T-helper 17 cell (primary cell): ENCODE measurements at places on chromosomes 11 and 22.

DNA sequence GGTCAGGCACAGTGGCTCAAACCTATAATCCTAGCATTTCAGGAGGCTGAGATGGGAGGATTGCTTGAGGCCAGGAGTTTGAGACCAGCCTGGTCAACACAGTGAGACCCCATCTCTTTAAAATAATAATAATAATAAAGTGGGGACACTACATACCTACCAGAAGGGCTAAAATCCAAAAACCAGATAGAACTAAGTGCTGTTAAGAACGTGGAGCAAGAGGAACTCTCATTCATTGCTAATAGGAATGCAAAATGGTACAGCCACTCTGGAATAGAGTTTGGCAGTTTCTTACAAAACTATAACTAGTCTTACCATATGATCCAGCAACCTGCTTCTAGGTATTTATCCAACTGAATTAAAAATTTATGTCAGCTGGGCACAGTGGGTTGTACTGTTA is 9.6 kb downstream of the CKAP5 start:
- H3K4me3 ChIP-seq, result no peak overlapping the region
- no peaks in the 10 kb centered on the region for H3K27me3 ChIP-seq
- H3K36me3 ChIP-seq, result no peaks in the 10 kb centered on the region
- H3K4me1 ChIP-seq, result peaks cover 24% of the 10 kb centered on the region
- H3K27ac ChIP-seq, result no peak overlapping the region

DNA sequence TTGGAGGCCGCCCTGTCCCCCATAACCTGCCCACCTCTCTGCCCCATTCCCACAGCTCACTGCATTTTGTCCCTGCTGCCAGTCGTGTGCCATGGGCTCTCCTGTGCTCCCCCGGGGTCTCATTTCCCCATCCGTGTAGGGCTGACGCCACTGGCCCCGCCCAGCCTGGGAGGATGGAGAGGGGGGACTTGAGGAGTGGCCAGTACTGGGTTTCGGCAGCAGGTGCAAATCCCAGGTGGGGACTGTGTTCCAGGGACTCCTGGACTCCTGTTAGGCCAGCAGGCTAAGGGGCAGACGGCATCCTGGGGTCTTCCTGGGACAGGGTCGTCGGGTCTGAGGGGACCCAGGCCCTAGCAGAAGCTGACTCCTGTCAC is 1.2 kb upstream of the MYO7A start:
- DNase-seq, result no peak
- no peaks in the 10 kb centered on the region for H3K36me3 ChIP-seq
- no peak overlapping the region for H3K27ac ChIP-seq
- H3K4me1 ChIP-seq, result peaks cover 10% of the 10 kb centered on the region
- H3K4me3 ChIP-seq, result peak overlapping the region; percentile 74
- H3K27me3 ChIP-seq, result no peaks in the 10 kb centered on the region

DNA sequence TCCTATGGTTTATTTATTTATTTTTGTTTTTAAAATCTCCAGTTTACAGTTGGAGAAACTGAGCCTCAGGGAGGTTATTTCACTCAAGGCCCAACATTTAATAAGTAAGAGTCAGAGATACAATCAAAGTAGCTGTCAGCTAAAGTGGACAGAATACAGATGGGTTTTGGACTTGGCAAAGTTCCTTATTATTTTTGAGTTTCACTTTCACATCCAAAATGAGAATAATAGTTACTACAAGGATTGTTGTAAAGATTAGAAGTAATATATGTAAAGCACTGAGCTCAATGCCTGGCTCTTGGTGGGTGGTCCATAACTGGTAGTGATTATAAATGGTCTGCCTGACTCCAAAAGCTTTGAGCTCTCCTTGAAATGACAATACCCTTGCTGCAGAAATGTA is 87.5 kb upstream of the SESN3 start:
- H3K4me3 ChIP-seq, result no peak overlapping the region
- no peaks in the 10 kb centered on the region for H3K27me3 ChIP-seq
- no peak for DNase-seq
- H3K36me3 ChIP-seq, result no peaks in the 10 kb centered on the region

DNA sequence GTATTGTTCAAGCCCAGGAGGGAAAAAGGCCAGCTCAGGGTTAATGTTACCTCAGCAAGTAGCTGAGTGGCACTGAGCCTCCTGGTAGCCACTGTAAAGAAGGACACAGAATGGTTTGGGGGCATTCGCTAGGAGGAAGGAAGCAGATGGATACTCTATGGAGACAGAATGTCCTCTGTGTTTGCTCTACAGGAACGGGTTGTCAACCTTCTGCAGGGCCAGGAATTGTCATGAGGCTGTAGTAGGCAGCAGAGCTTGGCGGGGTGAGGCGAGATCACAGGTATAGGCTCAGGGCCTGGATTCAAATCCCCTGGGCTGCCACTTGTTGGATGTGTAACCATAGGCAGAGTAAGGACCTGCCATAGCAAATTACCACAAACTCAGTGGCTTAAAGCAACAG is 3.0 kb upstream of the LRRC75B start:
- no peak for DNase-seq
- no peaks in the 10 kb centered on the region for H3K36me3 ChIP-seq
- no peak overlapping the region for H3K4me3 ChIP-seq
- H3K4me1 ChIP-seq, result peaks cover 7% of the 10 kb centered on the region
- H3K27ac ChIP-seq, result no peak overlapping the region

DNA sequence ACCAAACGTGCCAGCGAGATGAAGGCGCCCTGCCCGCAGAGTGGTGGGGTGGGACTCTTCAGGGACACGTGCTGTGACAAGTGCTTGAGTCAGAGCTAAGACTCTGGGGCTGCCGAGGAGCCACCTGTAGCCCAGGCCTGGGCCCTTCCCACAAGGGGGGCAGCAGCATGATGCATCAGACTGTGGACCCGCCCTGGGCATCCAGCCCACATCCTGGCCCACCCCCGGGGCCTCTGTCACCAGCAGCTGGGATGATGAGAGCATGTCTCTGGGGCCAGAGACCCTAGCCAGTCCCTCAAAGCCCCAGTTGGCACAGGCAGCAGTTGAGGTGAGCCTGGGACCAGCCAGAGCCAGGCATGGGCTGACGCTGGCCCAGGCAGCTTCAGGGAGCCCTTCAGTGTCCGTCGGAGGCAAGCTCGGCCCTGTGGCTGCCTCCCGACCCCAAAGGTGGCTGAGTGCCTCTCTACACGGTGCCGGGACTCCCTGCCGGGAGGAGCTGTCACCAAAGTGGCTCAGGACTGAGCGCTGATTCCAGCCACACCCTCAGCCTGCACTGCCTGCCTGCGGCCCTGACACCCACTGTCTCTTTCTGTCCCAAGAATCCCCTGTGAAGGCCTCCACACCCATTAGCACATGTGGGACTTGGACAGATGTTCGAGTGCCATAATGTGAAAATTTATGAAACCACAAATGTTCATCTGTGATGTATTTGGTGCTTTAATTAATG is 41.3 kb downstream of the CDKN1C start:
- H3K4me1 ChIP-seq, result peaks cover 10% of the 10 kb centered on the region
- peak overlapping the region; percentile 45 for H3K27ac ChIP-seq
- no peak for DNase-seq
- H3K27me3 ChIP-seq, result no peaks in the 10 kb centered on the region
- H3K4me3 ChIP-seq, result no peak overlapping the region

DNA sequence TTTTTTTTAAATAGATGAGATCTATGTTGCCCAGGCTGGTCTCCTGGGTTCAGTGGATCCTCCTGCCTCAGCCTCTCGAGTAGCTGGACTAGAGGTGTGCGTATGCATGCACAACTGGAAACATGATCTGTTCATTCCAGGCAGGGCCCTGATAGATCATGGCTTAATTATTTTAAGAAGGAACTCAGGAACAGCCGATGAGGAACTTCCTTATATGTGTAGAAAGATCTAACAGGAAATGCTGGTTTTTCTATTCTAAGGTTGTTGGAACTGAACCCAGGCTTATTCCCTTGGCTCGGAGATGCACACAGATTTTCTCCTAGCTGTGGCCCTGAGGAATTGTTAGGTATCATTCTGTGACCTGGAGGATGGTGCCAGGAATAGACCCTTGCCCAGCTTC is 32.4 kb downstream of the SPECC1L start:
- H3K4me1 ChIP-seq, result peaks cover 46% of the 10 kb centered on the region
- no peak overlapping the region for H3K27ac ChIP-seq
- DNase-seq, result no peak
- peaks cover 6% of the 10 kb centered on the region for H3K36me3 ChIP-seq
- no peaks in the 10 kb centered on the region for H3K27me3 ChIP-seq

DNA sequence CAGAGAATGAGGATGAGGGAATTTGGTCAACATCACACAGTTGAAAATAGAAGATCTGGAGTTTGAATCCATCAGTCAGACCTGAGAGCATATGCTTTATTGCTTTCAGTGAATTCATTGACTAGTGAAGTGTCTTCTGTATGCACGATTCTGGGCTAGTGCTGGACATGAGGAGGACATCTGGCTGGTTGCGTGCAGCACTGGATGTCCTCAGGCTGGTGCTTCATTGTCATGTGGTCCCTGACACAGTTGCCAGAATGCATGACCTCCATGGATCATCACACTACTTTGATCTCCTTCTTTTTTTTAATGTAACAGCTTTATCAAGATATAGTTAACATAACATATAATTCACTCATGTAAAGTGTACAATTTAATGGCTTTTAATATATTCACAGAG is 44.5 kb upstream of the MMP7 start:
- no peak overlapping the region for H3K27ac ChIP-seq
- no peak for DNase-seq
- no peak overlapping the region for H3K4me3 ChIP-seq

GRCh38 chr11:94856443-94856842 is 88.3 kb downstream of the AMOTL1 start:
- DNase-seq, result no peak
- H3K4me1 ChIP-seq, result no peaks in the 10 kb centered on the region
- H3K4me3 ChIP-seq, result no peak overlapping the region
- peaks cover 2% of the 10 kb centered on the region for H3K36me3 ChIP-seq

GRCh38 chr11:67629386-67630227 is at the start of gene NUDT8:
Gene NUDT8 (minus strand): TSS chr11:67629937. CDS start chr11:67629911, 26 bp downstream.
- no peaks in the 10 kb centered on the region for H3K27me3 ChIP-seq
- H3K27ac ChIP-seq, result peak within 1 kb of the TSS; percentile 89
- no peaks in the 10 kb centered on the region for H3K36me3 ChIP-seq
- peak within 1 kb of the TSS; percentile 95 for H3K4me3 ChIP-seq

DNA sequence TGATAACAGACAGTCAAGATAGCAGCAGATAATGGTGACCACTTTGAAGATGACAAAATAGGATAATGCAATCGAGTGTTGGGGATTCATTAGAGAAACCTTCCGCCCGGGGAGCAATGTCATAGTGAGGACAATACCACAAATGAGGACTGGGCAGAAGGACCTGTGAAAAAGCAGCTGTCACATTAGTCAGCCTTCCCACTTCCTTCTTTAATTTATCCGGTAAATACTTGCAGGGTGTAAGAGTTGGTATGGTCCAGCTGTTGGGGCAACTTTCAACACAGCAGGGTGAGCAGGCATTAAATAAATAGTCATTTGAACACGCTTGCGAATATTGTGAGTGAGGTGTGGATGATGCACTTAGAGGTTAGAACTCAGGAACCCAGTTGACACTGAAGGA is 132.5 kb upstream of the KIRREL3 start:
- H3K27ac ChIP-seq, result no peak overlapping the region
- no peaks in the 10 kb centered on the region for H3K4me1 ChIP-seq
- H3K27me3 ChIP-seq, result peaks cover 6% of the 10 kb centered on the region
- DNase-seq, result no peak

GRCh38 chr11:2738551-2739431 is 39.0 kb upstream of the KCNQ1OT1 start:
- H3K27me3 ChIP-seq, result no peaks in the 10 kb centered on the region
- H3K27ac ChIP-seq, result no peak overlapping the region
- H3K36me3 ChIP-seq, result no peaks in the 10 kb centered on the region
- peaks cover 10% of the 10 kb centered on the region for H3K4me1 ChIP-seq
- DNase-seq, result no peak

DNA sequence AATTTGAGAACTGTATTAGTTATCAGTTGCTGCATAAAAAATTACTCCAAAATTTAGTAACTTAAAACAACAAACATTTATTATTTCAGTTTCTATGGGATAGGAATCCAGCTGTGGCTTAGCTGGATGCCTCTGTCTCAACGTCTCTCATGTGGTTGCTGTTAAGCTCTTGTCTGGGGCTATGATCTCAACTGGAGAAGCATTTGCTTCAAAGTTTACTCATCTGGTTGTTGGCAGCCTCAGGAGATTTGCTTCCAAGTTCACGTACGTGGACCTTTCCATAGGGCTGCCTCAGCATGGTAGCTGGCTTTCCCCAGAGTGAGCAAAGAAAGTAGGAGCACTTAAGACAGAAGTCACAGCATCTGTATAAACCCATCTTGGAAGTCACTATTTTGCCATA is 144.9 kb upstream of the SESN3 start:
- H3K27me3 ChIP-seq, result peaks cover 17% of the 10 kb centered on the region
- peaks cover 9% of the 10 kb centered on the region for H3K36me3 ChIP-seq
- no peak overlapping the region for H3K27ac ChIP-seq
- H3K4me3 ChIP-seq, result no peak overlapping the region

GRCh38 chr11:65958291-65958690 is 3.2 kb upstream of the SART1 start:
- peak overlapping the region; percentile 62 for H3K27ac ChIP-seq
- H3K27me3 ChIP-seq, result no peaks in the 10 kb centered on the region
- H3K4me3 ChIP-seq, result no peak overlapping the region
- H3K36me3 ChIP-seq, result peaks cover 11% of the 10 kb centered on the region
- DNase-seq, result no peak

DNA sequence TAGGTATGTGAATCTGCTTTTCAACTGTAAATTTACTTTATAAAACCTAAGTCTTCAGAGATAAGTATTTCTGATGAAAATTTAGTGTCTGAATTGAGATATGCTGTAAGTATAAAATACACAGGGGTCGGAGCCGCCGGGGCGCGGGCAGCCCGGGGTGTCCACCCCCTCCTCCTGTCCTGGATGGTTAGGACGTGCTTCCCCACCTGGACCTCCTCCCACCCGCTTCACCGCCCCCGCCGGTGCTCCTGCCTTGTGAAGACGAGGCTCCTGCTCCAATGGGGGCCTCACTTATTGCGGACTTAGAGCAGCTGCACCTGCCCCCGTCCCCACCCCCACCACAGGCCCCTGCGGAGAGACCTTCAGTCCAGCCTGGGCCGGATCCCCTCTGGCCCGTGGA is 21.3 kb upstream of the PHF21A start:
- no peak overlapping the region for H3K27ac ChIP-seq
- no peaks in the 10 kb centered on the region for H3K36me3 ChIP-seq
- no peak for DNase-seq
- peaks cover 9% of the 10 kb centered on the region for H3K27me3 ChIP-seq
